Heart left ventricle (tissue), 16 donors: ENCODE measurements at places on chromosomes 4 and X.

- DNase-seq, result no peak
These were observed 16.0 kb upstream of the ERCC6L start for GRCh38 chrX:72254816-72255215.

DNA sequence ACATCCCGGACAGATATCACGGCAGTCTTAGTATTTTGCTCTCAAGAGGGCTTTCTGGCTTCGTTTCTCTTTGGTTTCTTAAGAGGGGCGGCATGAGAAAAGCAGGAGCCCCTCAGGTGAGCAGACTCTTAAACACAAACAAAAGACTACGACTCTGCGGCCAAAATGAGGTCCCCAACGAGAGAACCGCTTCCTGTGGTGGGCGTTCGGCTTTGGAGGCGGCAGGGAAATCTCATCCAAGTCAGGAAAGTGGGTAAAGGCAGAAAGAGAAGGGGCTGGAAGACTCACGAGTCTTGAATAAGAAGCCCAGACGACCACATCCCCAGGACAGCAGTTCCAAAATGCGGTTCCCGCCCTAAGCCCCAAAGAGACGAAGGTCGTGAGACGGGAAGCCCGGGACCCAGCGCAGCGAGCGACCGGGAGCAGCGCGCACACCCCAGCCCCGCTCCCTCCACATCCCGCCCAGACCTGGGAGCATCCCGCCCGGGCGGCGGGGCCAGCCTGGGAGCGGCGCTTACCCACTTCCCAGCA lies 409 bp downstream of the UGDH start:
- no peak for DNase-seq

DNA sequence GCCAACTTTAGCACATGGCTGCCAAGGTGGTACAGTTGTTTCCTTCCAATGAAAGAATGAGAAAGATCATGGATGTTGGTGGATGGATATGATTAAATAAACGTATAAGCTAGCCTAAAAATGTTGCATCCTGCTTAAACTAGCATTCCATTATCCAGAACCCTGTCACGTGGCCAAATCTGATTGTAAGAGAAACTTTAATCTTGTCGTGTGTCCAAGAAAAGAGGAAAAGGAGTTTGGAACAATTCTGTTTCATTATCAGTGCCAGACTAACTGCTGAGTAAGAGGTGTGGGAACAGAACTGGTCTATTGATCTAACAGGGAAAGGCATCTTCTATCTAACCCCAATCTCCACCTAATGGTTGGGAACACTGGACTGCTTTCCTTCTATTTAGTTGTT lies 325.2 kb upstream of the BMP3 start:
- DNase-seq, result no peak

- DNase-seq, result no peak
These were observed 36.3 kb downstream of the CORIN start for GRCh38 chr4:47801481-47802002.
